NCI-H2029 treated with DMSO at 0.1 percent for 48 hours (cell line): ENCODE measurements at places on chromosomes 13 and 19.
A peak's percentile ranks its signal among the peaks of the same experiment; 100 is the strongest.

- DNase-seq = no peak
These were observed 203.9 kb downstream of the NUFIP1 start for GRCh38 chr13:44785401-44785800.

- no peak for DNase-seq
These were observed 11.8 kb upstream of the F7 start for GRCh38 chr13:113093580-113094409.

DNA sequence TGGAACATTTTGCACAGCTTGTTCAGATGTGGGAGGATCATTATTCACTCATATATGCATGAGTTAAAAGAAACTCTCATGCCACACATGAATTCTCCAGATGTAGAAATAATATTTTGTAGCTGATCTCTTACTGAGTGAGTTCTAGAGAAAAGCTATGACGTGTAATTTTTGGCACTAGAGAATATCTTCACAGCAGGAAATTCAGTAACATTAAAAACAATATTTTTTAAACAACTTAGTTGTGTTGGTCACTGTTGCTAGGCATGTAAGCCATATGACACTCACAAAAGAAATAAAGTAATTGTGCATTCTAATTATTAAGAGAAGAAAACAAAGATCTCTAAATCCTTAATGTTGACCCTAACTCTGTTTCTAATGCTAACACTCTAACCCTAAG is 371.4 kb upstream of the SLC10A2 start:
- no peak for DNase-seq

DNA sequence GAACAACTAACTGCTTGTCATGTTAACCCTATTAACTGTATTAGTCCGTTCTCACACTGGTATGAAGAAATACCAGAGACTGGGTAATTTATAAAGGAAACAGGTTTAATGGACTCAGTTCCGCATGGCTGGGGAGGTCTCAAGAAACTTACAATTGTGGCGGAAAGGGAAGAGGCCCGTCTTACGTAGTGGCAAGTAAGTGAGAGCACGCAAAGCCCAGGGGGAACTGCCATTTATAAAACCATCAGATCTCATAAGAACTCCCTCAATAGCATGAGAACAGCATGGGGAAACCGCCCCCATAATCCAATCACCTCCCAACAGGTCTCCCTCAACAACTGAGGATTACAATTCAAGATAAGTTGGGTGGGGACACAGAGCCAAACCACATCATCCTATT is 34.7 kb downstream of the PHF11 start:
- no peak for DNase-seq

- no peak for DNase-seq
These were observed 32.4 kb downstream of the ZSWIM4 start for GRCh38 chr19:13827656-13828055.

DNA sequence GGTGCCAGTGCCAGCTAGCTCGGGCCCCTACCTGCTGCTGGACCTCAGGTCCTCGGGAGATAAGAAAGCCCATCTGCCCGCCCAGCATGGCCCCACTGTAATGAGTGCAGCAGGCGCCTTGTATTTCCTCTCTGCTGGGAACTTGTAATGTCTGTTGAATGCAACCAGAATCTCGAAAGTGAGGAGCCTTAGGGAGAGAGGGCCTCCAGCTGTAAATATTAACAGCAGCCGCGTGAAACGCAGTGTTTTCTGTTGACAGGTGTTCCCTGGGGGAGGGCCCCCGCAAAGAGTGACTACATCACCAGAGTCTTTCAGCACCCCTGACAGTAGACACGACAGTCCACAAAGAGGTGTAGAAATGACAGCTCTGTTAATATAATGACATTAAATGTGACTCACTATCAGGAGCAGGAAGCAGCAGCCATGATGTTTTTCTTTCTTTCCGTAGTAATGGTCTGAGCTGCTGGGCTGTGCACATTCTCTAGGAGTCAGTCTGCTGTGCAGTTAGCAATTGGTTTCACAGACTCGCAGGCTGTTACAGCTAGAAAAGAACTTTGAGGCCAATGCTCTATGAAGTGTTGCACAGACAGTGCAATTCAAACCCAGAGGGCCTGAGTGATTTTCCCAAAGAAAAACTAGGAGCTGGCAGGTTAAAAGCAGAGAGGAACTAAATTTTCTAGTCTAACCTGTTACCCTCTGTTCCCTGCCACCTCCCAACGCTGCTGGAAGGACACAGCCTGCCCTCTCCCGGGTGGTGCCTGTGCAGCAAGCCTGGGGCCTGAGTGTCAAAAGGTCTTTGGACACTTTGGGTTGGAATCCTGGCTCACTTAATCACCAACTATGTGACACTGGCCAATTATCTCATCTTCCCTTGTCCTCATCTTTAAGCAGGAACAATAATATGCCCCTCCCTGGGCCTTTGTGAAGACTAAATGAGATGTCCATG is 58.6 kb upstream of the WASF3 start:
- DNase-seq = no peak

GRCh38 chr19:34503531-34504272 is 22.1 kb downstream of the WTIP start:
- no peak for DNase-seq

GRCh38 chr19:41302624-41303351 is 7.2 kb upstream of the CCDC97 start:
- no peak for DNase-seq

GRCh38 chr13:31545616-31546015 is 193.7 kb upstream of the RXFP2 start:
- DNase-seq = no peak

DNA sequence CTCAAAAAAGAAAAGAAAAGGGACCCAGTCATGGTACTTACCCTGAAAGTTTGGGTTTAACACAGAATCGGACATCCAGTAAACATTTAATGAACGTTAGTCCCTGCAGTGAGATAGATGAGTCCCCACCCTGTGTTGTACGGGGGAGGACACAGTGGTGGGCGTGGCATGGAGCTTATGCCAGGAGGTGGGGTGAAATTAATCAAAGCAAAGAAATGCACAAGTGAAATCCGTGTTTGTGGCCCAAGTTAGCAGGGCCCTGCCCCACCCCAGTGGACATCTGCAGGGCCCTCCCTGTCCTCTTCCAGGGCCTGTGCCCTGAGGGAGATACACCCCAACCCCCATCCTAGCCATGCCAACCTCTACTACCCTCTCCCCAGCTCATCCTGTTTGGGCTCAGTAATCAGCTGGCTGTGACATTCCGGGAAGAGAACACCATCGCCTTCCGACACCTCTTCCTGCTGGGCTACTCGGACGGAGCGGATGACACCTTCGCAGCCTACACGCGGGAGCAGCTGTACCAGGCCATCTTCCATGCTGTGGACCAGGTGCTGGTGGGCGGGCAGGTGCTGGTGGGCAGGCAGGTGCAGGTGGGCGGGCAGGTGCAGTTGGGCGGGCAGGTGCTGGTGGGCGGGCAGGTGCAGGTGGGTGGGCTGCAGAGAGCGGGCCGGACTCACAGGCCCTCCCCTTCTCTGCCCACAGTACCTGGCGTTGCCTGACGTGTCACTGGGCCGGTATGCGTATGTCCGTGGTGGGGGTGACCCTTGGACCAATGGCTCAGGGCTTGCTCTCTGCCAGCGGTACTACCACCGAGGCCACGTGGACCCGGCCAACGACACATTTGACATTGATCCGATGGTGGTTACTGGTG is 3.9 kb downstream of the MCOLN1 start:
- DNase-seq = no peak

DNA sequence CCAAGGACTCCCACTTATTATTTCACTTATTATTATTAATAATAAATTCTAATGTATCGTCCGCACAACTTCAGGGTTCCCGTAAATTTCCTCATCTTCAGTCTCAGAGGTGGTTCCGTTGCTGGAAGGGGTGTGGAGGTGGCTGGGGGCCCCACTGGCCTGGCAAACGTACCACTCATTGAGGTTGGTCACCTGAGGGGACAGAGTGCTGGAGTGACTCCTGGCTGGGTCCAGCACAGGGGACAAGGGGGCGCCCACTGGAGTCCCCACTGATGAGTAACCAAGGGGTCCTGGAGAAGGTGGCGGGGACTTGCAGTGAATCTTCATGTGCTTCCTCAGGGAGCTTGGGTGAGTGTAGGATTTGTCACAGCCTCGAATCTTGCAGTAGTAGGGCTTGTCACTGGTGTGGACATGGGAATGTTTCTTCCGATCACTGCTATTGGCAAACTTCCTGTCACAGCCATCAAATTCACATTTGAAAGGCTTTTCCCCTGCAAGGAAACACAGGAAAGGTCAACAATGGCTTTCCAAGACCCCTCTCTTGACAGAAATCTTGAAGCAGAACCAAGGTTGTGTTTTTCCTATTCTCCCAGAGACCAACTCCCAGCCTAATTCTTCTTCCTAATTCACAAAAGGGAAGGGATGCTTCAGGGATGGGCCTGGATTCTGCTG is 6.1 kb downstream of the ZIC5 start:
- DNase-seq = no peak

GRCh38 chr19:4717191-4717965 is 6.3 kb downstream of the DPP9 start:
- DNase-seq = no peak

DNA sequence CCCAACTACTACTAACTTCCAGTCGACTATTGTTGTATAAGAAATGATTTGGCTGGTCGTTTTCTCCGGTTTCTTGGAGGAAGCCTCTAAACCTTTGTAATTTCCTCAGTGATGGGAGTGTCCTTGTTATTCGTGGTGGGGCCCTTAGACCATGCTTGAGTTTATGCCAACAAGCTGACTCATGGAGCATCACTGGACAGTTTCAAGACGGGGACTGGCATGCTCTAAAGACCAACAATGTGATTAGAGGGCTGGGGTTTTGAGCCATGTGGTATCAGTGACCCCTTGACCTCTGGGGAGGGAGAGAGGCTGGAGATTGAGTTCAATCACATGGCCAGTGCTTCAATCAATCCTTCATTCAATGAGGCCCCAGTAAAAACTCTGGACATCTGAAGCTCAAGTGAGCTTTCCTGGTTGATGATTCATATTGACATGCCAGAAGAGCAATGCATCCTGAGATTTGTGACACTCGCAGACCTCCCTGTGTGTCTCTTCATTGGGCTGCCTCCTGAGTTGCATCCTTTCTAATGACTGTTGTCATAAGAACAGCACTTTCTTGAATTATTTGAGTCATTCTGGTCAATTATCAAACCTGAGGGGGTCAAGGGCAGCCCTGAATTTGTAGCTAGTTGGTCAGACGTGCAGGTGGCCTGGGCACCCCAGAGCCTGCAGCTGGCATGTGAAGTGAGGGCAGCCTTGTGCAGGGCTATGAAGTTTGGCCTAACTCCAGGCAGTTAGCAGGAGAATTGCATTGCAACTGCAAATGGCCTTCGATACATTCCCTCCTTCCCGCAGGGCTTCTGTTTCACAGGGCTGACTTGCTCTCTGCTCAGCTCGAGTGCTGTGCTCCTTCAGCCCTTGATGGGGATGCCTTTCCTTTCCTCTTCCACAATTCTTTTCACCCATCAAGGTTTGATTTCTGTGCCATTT is 246.5 kb downstream of the FGF9 start:
- no peak for DNase-seq

- no peak for DNase-seq
These were observed 61.7 kb downstream of the RAP2A start for GRCh38 chr13:97495678-97496077.

- peak; percentile 0 for DNase-seq
These were observed 502.3 kb downstream of the KCTD12 start for GRCh38 chr13:76383676-76384461.

DNA sequence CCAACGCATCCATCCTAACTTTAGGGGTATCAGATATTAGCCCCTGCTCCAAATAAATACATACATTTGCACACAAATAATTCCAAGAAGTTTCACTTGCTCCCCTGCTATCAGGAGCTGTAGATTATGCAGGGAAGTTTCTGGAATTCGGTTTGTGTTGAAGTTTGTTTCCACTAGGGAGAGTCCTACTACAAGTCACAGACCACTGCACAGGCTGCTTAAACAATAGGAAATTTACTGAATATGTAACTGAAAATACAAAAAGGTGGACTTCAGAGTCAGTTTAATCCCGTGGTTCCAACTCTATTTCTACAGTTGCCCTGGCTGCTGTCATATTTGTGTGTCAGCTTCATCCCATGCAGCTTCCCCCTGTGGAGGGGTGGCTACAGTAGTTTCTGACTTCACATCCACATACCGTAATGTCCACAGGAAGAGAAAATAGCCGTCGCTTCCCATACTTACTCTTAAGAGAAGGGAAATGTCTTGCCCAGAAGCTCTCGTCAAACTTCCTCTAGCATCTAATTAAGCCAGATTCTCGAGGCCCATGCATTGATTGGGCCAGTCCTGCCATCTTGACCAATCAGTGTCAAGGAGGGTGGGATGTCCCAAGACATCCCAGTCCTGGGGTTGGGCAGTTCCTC is 286.6 kb downstream of the COG6 start:
- no peak for DNase-seq

DNA sequence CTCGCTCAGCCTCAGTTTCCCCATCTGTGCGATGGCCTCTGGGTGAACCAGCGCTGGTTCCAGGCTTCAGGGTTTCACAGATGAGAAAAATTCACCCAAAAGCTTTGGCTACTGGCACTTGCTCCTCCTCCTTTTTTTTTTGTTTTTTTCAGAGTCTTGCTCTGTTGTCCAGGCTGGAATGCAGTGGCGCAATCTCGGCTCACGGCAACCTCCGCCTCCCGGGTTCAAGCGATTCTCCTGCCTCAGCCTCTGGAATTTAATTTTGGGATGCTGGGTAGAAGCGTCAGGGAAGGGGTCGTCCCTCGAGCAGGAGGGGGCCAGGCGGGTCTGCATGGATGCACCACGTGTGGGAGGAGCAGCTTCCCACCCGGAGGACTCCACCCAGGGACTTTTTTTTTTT is 7.0 kb downstream of the PRSS57 start:
- DNase-seq = no peak

GRCh38 chr13:66367356-66367755 is 862.8 kb downstream of the PCDH9 start:
- DNase-seq = no peak

GRCh38 chr13:37288057-37288720 is 182.7 kb upstream of the CSNK1A1L start:
- DNase-seq = no peak

GRCh38 chr13:78977311-78977710 is 318.4 kb upstream of the OBI1 start:
- DNase-seq = no peak

DNA sequence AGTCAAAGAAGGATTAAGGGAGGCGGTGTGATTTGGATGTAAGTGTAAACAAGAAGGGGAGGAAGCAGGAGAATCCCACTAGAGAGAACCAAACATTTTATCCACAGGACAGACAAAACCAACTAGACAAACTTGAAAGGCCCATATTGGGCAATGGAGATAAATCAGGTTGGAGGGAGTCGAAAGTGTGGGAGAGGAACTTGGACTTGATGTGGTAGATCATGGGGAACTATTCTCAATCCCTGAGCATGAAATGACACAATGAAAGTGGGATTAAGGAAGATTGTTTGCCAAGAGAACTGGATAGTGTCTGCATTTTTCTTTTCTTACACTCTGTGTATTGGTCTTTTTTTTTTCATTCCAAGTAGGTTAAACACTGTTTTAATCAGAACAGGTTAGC is 17.9 kb downstream of the GPR183 start:
- no peak for DNase-seq
